ENCODE measurements at places on chromosomes 4 and X.

DNA sequence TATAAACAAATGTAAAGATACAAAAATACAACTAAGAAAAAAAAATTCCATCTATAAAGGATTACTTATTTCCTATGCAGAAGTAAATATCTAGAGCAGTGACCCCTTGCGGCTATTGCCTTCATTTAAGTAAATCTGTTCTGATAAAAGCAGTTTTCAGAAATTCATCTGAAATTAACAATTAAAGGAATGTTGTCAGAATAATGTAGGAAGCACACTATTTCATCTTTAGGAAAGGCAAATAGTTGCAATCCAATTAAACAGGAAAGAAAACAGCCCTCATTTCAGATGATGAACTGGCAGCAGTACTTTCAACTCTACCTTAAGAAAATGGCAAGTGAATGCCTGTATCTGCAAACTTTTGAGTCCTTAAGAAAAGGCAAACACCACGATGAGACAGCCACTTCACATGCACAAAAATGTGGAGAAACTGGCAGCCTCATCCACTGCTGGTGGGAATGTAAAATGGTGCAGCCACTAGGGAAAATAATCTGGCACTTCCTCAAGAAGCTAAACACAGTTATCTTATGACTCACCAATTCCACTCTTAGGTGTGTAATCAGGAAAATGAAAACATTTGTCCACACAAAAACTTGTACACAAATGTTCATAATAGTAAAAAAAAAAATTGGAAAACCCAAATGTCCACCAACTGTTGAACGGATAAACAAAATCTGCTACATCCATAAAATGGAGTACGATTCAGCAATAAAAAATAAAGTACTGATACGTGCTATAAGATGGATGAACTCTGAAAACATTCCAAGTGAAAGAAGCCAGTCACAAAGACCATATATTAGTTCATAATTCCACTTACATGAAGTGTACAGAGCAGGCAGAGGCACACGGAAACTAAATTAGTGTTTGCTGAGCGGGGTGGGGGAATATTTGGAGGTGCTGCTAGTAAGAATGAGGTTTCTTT is 2.0 kb upstream of the THAP9 start:
- no peak for DNase-seq

DNA sequence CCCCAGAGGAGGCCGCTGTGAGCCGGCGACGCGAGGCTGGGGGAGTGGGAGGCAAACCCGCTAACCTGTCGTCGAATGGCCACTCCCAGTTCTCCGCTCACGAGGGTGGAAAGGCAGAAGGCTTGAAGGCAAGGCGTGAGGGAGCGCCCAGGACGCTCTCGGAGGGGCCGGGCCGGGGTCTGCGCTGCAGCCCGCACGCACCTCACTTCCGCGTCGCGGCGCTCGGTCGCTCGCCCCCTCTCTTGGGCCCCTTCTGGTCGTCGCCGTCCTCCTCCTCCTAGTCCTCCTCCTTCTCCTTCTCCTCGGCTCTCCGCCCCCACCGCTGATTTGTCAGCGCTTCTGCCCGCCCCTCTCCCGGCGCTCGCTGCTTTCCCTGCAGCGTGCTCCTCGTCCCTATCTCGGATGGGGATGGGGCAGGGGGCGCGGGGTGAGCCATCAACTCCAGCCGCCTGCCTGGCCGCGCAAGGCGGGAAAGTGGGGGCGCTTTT is at the start of gene SNCA:
Gene SNCA (minus strand): TSS at position 265 of the 488 bp plus-strand sequence. CDS start 1,494 bp downstream, outside the sequence.
- no peak for DNase-seq

GRCh38 chr4:112514647-112515197 is 1.3 kb downstream of the NEUROG2 start:
- no peak for DNase-seq

DNA sequence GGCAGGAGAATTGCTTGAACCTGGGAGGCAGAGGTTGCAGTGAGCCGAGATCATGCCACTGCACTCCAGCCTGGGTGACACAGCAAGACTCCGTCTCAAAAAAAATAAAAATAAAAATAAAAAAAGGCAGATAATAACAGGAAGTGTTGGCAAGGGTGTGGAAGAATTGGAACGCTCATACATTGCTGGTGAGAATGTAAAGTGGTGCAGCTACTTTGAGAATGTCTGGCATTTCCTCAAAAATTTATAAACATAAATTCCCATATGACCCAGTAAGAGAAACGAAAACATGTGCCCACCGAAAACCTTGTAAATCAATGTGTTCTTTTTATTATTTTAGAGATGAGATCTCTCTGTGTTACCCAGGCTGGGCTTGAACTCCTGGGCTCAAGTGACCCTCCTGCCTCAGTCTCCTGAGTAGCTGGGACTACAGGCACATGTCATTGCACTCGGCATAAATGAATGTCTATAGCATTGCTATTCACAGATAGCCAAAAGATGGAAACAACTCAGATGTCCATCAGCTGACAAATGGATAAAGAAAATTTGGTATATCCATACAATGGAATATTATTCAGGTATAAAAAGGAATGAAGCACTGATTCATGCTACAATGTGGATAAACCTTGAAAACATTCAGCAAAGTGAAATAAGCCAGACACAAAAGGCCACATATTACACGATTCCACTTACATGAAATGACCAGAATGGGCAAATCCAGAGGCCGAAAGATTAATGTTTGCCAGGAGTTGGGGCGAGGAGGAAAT is 63.7 kb upstream of the PLAC1 start:
- no peak for DNase-seq

GRCh38 chr4:15410750-15411149 is 17.1 kb upstream of the C1QTNF7 start:
- no peak for DNase-seq

GRCh38 chr4:3077796-3078195 is 3.3 kb downstream of the HTT start:
- DNase-seq: no peak

DNA sequence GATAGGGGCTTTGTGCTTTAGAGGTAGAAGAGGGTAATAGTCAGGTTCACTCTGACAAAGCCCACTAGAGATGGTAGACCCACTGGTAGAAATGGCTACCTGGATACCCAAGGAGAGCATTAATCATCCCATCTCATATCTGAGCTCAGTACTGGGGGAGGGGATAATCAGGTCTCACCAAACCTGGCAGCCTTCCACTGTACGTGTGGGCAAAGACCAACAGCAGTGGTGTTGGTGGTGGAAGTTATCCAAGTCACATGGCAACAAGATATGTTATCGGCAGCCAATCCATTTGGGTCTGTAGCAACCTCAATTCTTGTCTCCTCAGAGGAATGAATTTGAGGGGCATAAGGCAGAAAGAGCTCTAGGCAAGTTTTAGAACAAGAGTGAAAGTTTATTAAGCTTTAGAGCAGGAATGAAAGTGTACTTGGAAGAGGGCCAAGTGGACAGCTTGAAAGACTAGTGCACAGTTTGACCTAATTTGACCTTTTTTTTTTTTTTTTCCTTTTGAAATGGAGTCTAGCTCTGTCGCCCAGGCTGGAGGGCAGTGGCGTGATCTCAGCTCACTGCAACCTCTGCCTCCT is 67.0 kb upstream of the CXCL13 start:
- no peak for DNase-seq

- no peak for DNase-seq
These were observed 20.2 kb downstream of the ZDHHC9 start for GRCh38 chrX:129823522-129823921.
